ENCODE measurements at places on chromosomes 12 and 14.

- DNase-seq: no peak
These were observed 167.5 kb upstream of the PRICKLE1 start for GRCh38 chr12:42756841-42757623.

- no peak for DNase-seq
These were observed 137.1 kb upstream of the FOXG1 start for GRCh38 chr14:28629328-28630004.

- DNase-seq: no peak
These were observed 203.5 kb upstream of the G2E3 start for GRCh38 chr14:30355431-30355913.

GRCh38 chr12:12095021-12095420 is 24.3 kb downstream of the BCL2L14 start:
- DNase-seq: no peak

DNA sequence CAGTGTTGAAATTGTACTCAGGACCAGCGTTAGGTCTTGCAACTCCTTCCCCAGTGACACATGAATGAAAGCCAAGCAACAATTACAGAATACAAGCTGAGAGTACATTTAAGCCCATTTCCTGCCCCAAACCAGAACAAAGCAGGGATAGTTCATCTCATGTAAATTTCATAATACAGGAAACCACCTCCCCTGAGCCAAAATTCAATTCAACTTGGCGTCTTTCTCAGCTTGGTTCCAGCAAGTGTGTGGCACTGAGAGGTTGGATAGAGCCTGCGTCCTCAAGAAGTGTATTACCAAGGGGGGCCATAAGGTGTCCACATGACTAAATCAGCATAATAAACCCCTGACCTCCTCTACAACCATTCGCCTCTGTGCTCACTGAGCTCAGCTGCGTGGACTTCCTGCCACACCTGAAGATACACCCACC is 278.9 kb upstream of the CRY1 start:
- DNase-seq: no peak

DNA sequence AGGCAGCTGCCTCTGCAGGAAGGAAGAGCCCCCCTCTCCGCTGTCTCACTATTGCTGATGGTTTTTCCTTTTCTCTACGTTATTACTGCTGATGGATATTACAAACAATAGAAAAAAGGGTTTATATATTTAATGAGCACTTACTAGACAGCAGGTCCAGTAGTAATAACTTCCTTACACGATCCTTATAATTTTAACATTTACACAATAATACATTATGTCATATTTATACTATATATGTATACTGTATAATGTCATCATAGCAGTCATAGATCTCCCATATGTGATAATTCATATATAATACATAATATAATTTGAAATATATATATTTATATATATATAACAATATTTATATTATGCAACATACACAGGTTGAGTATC is 92.4 kb downstream of the KSR2 start:
- no peak for DNase-seq

GRCh38 chr14:65101631-65102440 is 481 bp downstream of the MAX start:
- DNase-seq: no peak

- DNase-seq: no peak
These were observed 6.5 kb upstream of the ACACB start for GRCh38 chr12:109109746-109110350.

GRCh38 chr12:103560604-103561101 is 26.4 kb upstream of the STAB2 start:
- no peak for DNase-seq

GRCh38 chr14:53193193-53193592 is 40.1 kb upstream of the DDHD1 start:
- DNase-seq: no peak

DNA sequence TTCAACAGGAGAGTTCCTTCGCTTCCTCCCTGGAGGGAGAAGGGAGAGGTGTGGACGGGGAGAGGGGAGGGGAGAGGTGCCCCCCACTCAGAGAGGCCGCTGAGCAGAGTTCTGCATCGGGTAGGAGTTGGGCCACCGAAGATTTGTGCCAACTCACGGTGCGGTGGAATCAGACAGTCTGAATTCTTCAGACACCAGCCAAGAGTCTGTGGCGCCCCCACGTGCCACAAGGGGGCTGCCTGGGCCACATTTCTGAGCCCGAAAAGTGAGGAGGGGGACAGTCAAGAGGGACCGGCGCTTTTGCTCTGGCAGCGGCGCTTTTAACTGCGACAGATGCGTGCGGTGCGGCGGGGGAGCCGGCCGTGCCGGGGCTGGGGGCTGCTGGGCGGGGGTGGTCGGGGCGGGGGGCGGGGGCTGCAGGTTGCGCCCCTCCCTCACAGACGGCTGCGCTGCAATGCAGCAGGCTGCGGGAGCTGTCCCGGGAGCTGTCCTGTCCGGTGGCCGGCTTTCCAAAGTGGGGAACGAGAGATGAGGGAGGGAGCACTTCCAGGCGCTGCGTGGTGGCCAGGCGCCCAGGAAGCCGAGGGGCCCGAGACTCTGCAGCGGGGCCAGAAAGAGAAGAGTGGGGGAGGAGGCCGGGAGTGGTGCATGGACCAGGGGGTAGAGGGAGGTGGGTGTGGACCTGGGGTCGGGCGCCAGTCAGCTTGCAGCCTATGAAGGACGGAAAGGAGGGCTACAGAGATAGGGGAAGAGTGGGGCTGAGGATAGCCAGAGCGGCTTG is 975 bp upstream of the RTL1 start:
- DNase-seq: peak; percentile 49

- DNase-seq: no peak
These were observed 91.9 kb upstream of the CPM start for GRCh38 chr12:69024907-69025306.

- DNase-seq: peak; percentile 22
These were observed 35.7 kb downstream of the NID2 start for GRCh38 chr14:52033101-52033642.

DNA sequence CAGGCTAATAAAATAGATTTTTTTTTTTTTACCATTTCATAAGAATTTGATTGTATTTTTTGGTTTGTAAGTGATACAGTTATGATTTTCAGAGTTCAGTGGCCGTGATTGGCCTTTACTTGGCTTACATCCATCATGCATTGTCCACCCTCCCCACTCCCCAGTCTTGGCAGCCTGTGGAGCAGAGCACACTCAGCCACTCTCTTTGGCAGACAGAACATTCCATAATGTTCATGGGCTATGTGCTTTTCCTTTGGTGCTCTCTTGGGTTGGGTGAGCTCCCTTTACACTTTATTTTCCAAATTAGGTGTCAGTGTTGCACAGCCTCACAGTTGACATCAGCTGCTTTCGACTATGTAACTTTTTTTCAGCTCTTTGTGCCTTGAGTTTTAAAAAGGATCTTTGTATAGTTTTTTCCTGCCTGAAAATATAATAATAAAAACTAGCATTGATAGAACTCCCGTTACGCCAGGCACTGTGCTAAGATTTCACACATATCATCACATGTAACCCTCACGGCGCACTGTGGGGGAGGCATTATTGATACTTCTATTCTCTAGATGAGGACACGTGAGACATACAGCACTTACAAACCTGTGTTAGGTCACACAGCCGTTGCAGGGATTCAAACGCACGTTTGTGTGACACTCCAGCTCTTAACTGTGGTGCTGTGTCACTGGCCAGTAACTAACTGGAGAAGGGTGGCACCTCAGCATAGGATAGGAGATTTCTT is 21.5 kb downstream of the SUDS3 start:
- DNase-seq: no peak

- DNase-seq: no peak
These were observed 24.6 kb downstream of the TMEM19 start for GRCh38 chr12:71710276-71711125.

- no peak for DNase-seq
These were observed 84.6 kb downstream of the OTOGL start for GRCh38 chr12:80183939-80184338.

DNA sequence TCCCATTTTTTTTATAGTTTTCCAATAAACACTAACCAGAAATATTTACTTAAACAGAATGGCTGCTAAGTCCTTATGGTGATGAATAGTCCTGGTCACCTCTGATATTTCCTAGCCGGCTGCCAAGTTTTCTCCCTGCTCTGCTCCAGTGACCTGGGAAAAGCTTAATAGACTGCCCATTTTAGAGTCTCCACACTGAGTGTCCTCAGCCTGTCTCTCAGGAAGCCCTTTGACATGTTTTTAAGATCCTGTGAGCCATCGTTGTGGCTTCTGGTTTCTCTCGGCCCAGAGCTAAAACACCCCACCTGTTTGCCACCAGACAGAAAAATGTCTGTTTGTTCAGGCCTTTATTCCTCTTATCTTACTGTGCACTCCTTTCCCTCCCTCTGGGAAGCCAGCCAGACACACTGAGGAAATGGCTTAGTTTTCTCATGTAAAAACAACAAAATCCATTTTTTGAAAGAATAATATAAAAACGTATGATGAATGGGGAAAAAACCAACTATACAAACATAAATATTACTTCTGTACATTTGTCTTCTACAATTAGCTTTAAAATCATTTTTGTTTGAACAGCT is 25.4 kb upstream of the ALDH2 start:
- peak; percentile 69 for DNase-seq

- no peak for DNase-seq
These were observed 5.0 kb upstream of the OR10P1 start for GRCh38 chr12:55631733-55632132.

GRCh38 chr12:69639400-69640016 is 28.8 kb upstream of the LRRC10 start:
- DNase-seq: no peak

- DNase-seq: no peak
These were observed 124.7 kb downstream of the GARIN6 start for GRCh38 chr12:99772274-99772673.

GRCh38 chr12:41120211-41120610 is 67.9 kb upstream of the PDZRN4 start:
- no peak for DNase-seq

GRCh38 chr12:80655751-80656150 is 51.7 kb upstream of the MYF6 start:
- DNase-seq: no peak

DNA sequence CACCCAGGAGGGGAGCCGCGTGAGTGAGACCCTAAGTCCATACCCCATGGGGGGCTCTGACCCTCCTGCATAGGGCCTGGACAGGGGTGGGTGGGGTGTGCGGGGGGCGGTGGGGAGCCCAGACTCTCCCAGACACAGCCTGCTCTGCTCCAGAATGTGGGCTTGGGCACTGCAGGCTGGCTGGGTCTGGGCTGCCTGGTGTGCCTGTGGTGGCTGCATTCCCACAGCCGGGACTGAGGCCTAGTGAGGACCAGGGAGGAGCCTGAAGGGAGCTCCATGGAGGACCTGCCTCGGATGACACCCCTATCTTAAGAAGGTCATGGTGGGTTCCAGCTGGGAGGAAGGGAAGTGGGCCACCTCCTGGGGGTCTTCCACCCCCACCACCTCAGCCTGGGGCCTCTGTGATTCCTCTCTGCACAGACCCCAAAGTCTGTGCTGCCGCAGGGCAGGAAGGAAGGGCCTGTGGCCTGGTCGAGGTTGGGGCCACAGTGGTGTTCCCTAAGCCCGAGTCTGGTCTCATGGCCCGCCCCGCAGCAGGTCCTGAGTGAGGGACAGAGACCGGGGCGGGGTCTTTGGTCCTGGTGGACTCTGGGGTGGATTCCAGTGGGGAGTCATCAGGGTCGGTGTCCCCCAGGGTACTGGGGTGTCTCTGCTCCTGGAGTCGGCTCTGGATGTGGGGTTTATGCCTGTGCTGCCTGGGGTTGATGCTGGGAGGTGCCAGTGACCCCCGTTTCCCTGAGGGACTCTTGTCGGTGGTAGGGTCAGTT is 392.3 kb downstream of the TMEM121 start:
- DNase-seq: no peak

DNA sequence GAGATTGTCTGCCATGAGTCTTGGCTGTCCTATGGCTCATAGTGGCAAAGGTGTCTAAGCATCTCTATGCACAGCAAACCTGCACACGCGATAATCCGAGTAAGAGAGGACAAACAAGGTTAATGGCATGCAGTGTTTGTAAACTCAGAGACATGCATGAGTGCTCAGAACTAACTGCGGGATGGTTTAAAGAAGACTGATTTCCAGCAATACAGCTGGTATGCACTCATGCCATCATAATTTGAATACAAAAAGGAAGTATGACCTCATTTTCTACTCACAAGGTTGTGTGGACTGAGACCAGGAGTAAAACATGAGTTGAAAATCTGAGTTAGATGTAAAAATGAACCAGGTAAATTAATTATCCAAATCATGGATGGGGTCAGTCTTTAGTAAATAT is 16.6 kb upstream of the TCP11L2 start:
- no peak for DNase-seq

GRCh38 chr12:93782853-93783252 is 105.7 kb downstream of the CRADD start:
- peak; percentile 23 for DNase-seq

DNA sequence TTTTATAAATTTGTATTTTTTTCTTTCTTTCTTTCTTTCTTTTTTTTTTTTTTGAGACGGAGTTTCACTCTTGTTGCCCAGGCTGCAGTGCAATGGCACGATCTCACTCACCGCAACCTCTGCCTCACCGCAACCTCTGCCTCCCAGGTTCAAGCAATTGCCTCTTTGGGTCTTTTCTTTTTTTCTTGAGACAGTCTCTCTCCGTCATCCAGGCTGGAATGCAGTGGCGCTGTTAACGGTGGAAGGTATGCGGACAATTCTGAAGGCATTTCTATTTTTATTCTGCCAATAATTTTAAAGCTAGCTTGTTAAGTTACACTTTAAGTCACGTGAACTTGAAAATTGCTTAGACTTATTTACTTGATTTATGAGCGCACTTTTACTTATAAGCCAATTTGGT is 8.8 kb upstream of the PHC1 start:
- no peak for DNase-seq

DNA sequence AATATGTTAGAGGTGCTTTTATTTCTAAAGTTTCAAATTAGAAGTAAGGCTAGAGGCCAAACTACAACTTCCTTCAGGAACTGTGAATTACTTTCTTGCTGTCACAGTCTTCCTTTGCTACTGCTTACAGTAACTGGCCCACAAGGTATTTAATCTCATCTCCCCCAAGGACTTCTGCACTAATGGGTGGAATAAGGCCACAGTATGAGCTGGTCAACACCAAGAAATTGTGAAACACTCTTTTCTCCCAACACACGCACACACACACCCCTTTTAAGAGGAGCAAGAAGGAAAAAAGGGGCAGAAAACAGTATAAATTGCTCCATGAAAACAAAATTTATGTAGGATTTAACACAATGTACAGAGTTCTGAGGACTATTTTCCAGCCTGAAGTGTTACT is 45.6 kb downstream of the SCAF11 start:
- no peak for DNase-seq

- no peak for DNase-seq
These were observed 266.4 kb downstream of the LRFN5 start for GRCh38 chr14:41872931-41873685.

All from DMS79 treated with DMSO at 0.1 percent for 48 hours (cell line).